ENCODE measurements at places on chromosomes 4 and X.

DNA sequence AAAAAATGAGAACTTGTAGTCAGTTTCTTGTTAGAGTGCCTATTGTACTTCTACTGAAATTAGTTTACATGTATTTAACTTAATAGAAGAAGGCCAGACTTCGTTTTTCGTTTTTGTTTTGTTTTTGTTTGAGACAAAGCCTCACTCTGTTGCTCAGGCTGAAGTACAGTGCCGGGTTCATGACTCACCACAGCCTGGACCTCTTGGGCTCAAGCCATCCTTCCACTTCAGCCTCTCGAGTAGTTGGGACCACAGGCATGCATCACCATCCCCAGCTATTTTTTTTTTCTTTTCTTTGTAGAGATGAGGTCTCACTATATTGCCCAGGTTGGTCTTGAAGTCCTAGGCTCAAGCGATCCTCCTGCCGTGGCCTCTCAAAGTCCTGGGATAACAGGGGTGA is 793.9 kb downstream of the ADGRL3 start:
- no peak for DNase-seq

DNA sequence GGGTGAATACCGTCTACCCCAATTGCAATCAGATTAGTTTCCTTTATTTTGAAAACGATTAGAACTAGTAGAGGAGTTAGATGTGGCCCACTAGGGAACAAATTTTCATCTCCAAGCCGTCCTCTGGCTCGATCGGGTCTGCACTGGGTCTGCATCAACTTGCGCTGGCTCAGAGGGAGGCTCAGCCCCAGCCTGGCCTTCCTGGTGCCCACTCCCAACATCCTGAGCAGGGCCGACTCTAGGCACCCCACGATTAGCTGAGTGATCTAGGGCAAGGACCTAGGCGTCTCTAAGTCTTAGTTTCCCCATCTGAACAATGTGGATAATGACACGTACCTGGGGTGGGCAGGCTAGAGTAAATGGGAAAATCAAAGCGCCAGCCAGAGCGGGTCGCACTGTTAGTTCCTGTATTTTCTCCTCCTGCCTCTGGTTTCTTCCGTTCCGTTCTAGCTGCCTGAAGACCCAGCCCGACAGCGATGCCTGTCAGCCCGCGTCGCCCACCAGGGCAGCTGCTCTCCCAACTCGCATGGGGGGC is 7.7 kb upstream of the HAND2 start:
- no peak for DNase-seq

DNA sequence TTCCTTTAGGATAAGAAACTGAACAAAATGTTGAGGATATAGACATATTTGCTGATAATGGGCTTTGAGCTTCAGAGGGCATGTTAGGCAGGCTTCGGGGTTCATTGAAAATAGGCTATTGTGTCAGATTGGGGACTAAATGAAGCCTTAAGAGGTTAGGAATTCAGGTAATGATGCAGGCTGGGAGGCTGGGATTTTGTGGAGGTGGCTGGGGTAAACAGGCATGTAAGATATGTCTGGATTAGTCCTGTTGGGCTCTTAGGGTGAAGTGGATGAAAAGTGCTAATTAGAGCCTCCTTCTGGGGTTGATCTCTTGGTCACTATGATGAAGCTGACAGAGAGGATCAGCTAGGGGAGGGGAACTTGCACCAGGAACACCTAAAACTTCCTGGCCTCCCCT is 80.2 kb upstream of the ESX1 start:
- DNase-seq = no peak

DNA sequence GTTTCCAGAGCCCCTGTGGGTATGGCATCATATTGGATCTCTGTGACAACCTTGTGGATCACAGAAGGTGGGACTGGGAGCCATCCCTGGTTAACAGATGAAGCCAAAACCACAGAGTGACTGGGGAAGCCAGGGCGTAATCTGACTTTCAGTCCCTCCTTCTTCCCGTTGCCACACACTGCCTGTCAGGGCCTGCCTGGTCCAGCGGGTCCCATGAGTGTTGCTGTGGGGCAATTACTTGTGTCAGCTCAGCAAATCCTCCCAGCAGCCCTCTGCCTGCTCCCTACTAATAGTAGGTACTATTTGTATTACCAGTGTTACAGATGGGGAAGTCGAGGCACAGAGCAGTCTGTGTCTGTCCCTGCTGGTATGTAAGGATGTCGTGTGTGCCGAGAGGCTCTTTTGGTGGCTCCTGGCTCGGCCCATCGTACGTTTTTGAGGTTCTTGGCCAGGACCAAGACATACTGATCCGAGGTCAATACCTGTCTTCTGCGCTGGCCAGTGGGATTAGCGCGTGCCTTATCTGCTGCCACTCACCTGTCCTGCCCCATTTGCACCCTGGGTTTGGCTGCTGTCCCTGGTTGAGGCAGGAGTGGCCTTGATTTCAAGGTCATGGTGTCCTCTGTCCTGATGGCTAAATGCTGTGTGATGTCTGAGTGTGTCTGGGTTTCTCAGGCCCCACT is 5.7 kb downstream of the NSG1 start:
- no peak for DNase-seq

DNA sequence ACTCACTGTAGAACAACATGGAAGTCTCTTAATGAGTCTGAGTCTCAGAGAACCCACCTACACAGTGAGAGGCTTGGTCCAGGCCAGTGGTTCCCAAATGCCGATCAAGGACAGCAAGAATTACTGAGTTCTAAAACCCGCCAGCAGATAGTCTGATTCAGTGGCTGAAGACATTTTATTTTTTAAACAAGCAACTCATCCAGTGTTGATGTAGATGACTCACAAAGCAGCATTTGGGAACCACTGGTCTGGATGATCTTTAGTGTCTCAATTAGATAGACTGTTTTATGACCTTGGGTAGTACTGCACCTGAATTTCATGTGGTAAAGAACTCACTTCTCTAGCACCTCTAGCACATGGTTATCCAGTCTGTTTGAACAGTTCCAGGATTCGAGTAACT is 193.6 kb downstream of the FBXW7 start:
- DNase-seq = no peak

GRCh38 chrX:63363788-63364187 is 12.7 kb upstream of the SPIN4 start:
- no peak for DNase-seq

GRCh38 chrX:11264925-11265324 is 28.3 kb upstream of the AMELX start:
- no peak for DNase-seq

DNA sequence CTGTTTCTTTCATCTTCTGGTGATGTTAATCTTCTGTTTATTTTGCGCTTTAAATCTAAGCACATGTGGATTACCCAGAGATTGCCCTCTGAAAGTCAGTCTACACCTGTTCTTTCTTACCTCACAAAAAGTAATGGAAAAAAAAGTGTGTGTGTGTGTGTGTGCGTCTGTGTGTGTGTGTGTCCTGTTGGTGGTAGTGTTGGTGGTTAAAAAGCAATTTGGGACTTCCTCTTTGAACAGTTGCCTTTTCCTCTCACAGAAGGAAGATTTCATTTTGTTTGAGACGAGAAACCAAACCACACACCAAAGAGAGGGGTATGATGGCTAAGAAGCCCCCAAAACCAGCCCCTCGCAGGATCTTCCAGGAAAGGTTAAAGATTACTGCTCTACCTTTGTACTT is at the start of gene STAP1:
Gene STAP1, plus strand, starts transcription at position 235 of the 400 bp plus-strand sequence. Its CDS starts 83 bp downstream, at position 318.
- DNase-seq = no peak

DNA sequence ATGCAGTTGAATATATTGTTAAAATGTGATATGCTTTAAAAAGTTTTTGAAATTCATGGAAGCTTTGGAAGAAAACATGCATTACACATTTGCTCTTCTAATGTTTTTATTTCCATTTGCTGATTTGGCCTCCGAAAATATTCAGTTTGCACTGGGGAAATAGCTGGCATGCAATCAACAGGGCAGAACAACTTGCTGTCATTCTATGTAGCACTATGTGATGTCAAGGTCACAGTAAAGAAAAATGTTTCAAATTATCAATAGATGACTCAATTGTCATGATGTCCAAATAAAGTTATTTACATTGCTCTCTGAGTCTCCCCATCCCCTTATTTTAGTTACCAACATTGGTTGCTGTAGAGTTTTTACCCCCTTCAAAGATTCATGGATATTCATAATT is 119.2 kb downstream of the TLL1 start:
- DNase-seq = no peak

- no peak for DNase-seq
Observed at GRCh38 chrX:153953342-153953830, 8.9 kb upstream of the RENBP start.

GRCh38 chrX:50198348-50198747 is 2.5 kb downstream of the AKAP4 start:
- no peak for DNase-seq

GRCh38 chrX:8653956-8654355 is 78.0 kb downstream of the ANOS1 start:
- DNase-seq = no peak

GRCh38 chr4:145153181-145153903 is 27.0 kb downstream of the OTUD4 start:
- no peak for DNase-seq

DNA sequence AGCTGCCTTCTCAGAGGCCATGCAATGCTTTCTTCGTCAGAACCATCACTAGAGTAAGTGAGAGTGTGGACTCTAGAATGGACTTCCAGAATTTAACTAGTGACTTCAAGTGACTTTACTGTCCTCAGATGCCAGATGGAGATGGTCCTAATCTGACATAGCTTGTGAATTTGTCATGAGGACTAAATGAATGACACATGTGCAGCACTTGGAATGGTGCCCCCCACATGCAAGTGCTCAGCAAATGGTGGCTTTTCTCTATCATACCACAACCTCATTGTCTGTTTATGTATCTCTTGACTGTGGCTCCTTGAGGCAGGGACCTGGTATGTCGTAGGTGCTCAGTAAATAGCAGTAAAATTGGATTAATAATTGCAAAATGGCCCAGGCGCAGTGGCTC is 91.6 kb upstream of the STX18 start:
- no peak for DNase-seq

DNA sequence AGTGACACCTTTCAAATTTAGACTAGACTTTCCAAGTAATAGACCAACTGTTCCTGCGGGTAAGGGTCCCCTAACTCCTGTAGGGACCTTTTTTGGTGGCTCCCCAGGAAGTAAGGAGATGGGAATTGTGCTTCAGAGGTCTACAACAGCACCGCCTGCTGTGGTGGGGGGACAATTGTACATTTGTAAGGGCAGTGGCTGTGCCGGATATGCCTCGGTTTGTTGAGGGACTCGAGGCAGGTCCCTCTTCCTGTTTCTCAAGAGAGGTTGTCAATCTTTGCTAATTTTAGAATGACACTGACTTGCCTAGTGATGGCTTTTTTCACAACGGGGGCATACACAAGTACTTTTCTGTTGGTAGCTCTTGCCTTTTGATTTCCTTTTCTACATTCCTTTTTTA is 15.5 kb upstream of the HSD17B11 start:
- no peak for DNase-seq

DNA sequence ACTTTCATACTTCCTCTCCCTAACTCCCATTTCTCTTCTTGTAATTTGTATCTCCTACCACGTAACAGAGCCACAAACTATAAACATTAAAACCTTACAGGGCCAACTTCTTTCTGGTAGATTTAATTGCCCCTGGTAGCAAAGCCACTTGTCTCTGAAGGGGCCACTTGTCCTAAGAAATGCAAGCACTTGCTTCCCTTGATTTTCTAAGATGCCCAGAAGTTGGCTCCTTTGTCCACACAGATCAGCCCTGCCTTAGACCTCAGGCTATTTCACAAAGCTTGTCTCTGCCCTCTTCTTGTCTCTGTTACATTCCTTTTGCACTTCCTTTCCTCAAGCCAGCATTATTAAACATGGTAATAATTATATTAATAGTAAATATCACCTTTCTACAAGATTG is 80.6 kb upstream of the CXXC4 start:
- DNase-seq = no peak

- no peak for DNase-seq
Observed at GRCh38 chrX:39830414-39830813, 267.3 kb downstream of the BCOR start.

- no peak for DNase-seq
Observed at GRCh38 chrX:12007881-12008280, 130.4 kb upstream of the FRMPD4 start.

DNA sequence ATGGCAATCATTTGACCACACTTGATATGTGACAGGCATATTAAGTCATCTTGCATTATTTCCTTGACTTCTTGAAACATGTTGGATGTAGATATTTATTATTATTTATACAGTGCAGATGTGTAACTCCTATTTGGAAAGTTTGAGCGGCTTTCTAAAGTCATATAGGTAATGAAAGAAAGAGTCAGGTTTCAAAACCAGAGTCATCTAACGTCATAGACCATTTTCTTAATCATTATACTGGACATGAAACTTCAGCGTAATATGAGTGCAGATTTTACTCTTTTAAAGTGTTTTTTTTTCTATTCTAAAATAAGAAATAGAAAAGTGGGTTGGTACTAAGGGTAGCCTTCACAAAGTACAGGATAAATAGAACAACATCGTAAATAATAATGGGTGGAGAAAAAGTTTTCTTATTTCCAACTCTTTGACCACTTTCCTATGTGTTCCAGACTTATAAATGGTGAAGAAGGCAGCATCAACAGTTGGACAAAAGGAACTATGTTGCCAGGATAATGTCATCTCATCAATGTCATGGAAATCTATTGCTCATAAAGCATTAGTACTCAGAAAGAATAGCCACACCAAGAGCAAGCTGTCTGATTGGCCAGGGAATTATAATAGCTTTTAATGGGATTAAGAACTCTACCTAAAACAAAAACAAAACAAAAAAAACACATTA is 108.0 kb upstream of the PCDH18 start:
- no peak for DNase-seq

GRCh38 chr4:180598281-180598680 is 1644.9 kb upstream of the TENM3 start:
- no peak for DNase-seq

DNA sequence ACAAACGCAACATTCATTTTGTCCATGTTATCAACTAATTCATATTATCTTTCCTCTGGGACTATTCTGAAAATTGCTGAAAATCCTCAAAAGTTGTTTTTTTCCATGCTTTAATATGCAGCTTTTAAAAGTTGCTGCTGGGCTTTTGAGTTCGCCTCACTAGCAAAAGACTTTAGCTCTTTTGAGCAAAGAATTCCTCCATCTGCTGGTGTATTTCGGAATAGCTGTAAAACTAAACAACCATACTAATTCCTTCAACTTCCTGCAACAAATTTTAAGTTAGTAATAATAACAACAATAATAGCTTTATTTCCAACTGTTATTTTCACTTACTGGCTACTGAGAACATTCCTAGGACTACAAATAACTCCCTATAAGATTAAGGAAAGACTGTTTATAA is 124.5 kb upstream of the PLAC1 start:
- no peak for DNase-seq

GRCh38 chr4:122816476-122816875 is 10.2 kb upstream of the FGF2 start:
- no peak for DNase-seq

- no peak for DNase-seq
Observed at GRCh38 chrX:53682885-53683555, 3.5 kb downstream of the HUWE1 start.

Measured in iPS DF 19.7 (cell line).